OCI-LY7 (cell line): ENCODE measurements at places on chromosomes 3 and 15.

- DNase-seq: no peak
These were observed 650 bp downstream of the PYGO1 start for GRCh38 chr15:55587321-55588069.

- no peak for DNase-seq
These were observed 71.6 kb upstream of the CMTM7 start for GRCh38 chr3:32320080-32320479.

- no peak for DNase-seq
These were observed 29.6 kb upstream of the RBP2 start for GRCh38 chr3:139505829-139506386.

DNA sequence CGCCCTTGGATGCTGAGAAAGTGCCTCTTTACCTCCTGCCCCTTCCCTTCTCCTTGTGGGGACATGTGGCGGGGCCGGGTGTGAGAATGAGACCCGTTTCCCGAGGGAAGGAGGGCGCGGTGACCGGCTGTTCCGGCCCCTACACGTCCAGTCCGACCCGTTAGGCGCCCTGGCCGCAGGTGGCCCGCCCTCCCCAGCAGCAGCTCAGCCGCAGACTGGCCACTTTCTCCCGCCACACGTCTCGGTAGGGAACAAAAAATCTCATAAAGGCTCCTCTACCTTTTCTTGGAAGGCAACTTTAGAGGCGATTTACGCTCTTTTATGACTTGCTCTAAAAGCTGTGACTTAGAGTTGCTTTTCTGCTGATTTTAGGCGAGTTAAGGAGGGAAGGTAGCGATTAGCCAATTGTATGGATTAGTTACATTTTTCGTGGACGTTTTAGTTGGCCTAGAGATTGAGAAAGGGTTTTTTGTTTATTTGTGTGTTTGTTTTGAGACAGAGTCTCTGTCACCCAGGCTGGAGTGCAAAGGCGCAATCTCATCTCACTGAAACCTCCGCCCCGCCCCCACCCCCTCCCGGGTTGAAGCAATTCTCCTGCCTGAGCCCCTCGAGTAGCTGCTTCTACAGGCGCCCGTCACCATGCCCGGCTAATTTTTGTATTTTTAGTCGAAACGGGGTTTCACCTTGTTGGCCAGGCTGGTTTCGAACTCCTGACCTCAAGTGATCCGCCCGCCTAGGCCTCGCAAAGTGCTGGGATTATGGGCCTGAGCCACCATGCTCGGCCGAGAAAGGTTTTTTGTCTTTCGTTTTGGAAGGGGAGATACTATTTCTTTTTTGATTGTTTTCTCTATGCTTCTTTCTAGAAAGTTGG, 8.3 kb upstream of the PGPEP1L start:
- DNase-seq: no peak

- DNase-seq: no peak
These were observed 209.5 kb downstream of the EBLN2 start for GRCh38 chr3:73270839-73271483.
